ENCODE measurements at places on chromosomes 13 and 19. TPM values are rescaled to one million over a fixed set of nuclear protein-coding genes. Genes with fewer than 3 reads are reported as not detected.

The ONECUT3 gene
- polyA plus RNA-seq = 0.08 TPM

The ELSPBP1 gene
- polyA plus RNA-seq = not detected

- H3K36me3 ChIP-seq = no peaks in the 10 kb centered on the region
- no peak for DNase-seq
- H3K4me1 ChIP-seq = peaks cover 13% of the 10 kb centered on the region
- no peak overlapping the region for H3K27ac ChIP-seq
- no peaks in the 10 kb centered on the region for H3K27me3 ChIP-seq
- H3K4me3 ChIP-seq = no peak overlapping the region
Observed at GRCh38 chr13:110281736-110282135, 25.2 kb downstream of the COL4A1 start.

- H3K4me1 ChIP-seq = peaks cover 27% of the 10 kb centered on the region
- peak overlapping the region; percentile 62 for H3K4me3 ChIP-seq
- DNase-seq = no peak
Observed at GRCh38 chr19:7516878-7517277, 975 bp downstream of the ZNF358 start.

- H3K27me3 ChIP-seq = no peaks in the 10 kb centered on the region
- H3K36me3 ChIP-seq = no peaks in the 10 kb centered on the region
- H3K27ac ChIP-seq = no peak overlapping the region
Observed at GRCh38 chr13:111396457-111396856, 76.0 kb downstream of the TEX29 start.

GRCh38 chr13:51277928-51278327, 55.7 kb downstream of the FAM124A start:
- peaks cover 6% of the 10 kb centered on the region for H3K36me3 ChIP-seq
- no peak overlapping the region for H3K4me3 ChIP-seq
- no peaks in the 10 kb centered on the region for H3K4me1 ChIP-seq
- DNase-seq = no peak
- no peaks in the 10 kb centered on the region for H3K27me3 ChIP-seq
- H3K27ac ChIP-seq = no peak overlapping the region
